ENCODE measurements at places on chromosomes 7 and 10. TPM values are rescaled to one million over a fixed set of nuclear protein-coding genes. Genes with fewer than 3 reads are reported as not detected.

The GATAD1 gene
- 14.6 TPM for total RNA-seq

The RAPGEF5 gene
- total RNA-seq, result 0.97 TPM

GRCh38 chr10:33535866-33536265, 201.4 kb upstream of the NRP1 start:
- DNase-seq, result no peak

- DNase-seq, result no peak
Observed at GRCh38 chr7:132646052-132646451, 69.8 kb upstream of the PLXNA4 start.

DNA sequence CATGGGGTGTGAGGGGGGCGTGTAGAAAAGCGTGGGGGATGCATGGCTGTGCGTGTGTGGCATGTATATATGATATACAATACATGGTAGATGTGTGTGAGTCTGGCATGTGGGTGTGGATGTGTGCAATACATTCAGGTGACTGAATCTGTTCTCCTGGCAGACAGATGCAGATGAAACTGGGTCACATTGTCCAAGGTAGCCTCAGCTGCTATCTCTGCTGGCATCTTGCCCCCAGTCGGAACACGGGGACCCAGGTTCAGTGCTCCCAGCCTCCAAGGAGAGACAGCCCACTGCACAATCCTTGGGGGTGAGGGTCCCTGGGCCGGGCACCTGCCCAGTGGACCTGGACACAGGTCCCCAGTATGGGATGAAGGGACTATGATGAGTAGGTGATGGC, 12.4 kb upstream of the SRRM3 start:
- DNase-seq, result no peak

DNA sequence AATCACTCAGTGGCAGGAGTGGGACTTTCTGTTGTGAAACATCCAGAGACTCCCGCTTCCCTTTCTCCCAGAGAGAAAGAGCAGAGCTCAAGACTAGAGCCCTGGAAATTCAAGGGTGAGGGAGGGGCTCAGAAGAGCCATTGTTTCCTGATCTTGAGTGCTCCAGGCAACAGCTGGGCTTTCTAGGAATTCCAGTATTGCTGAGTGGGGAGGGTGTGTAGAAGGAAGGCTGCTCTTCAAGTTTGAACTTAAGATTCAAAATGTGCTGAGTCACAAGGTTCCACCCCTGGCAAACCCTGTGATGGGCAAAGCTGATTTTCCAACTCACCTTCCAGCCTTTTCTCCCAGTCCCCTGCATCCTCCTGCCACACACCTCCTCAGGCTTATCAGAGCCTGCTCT, 42.3 kb upstream of the MSRB2 start:
- DNase-seq, result no peak

GRCh38 chr10:58157076-58157766, 110.5 kb downstream of the IPMK start:
- DNase-seq, result peak; percentile 84

DNA sequence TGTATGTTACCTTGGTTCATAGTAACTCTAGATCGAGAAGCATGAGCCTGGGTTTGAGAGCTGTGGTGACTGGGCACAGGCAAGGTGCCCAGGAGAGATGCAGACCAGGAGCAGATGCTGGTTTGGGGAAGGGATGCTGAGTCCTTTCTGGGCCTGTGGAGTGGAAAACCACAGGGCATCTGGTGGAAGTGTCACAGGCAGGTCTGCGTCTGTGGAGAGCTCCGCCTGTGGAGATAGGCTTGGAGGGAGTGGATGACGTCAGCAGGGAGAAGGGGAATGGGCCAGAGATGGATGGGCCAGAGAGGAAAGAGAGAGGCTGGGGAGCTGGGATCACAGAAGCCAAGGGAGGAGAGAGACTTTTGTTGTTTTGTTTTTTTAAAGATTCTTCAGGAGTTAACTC, 14.8 kb downstream of the CYP26A1 start:
- DNase-seq, result peak; percentile 22

GRCh38 chr7:135704074-135704473, 23.9 kb downstream of the SLC13A4 start:
- DNase-seq, result no peak

- peak; percentile 67 for DNase-seq
Observed at GRCh38 chr10:115001506-115002381, 63.7 kb downstream of the TRUB1 start.
